CD8-positive, alpha-beta memory T cell (primary cell): ENCODE measurements at places on chromosomes 16 and 17.

DNA sequence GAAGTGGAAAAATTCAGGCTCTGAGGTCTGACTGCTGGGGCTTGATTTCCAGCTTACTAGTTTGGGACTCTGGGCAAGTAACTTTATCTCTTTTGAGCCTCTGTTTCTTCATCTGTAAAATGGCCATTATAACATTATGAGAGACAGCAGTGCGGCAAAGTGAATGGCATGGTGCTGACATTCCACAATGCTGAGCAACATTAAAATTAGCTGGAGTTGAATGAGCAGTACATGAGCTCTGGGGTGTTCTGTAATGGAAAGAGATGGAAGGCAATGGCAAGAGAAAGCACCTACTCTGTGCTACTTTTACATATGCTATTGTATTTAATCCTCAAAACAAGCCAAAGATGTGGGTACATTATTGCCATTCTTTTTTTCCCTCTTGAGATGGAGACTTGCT lies 535.7 kb upstream of the CDH11 start:
- no peak for DNase-seq

GRCh38 chr16:14509675-14510132 lies 120.4 kb downstream of the PARN start:
- DNase-seq = no peak

DNA sequence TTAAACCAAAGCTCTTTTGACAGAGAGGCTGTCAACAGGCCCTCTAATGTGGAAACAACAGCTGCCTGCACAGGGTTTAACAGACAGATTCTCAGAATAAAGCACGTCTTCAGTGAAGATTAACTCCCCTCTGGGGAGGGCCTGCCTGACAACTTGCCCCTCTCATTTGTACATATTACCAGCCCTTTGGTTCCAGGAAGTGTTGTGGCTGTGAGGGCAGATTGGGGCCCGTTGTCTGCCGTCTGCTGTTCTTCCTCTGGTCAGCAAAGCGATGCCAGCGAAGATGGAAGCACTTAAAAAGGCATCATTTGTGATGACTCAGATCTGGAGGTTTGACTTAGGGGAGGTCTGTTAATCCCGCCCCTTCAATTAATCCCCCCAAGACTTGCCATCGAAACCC lies 177.0 kb upstream of the IRX6 start:
- DNase-seq = no peak

DNA sequence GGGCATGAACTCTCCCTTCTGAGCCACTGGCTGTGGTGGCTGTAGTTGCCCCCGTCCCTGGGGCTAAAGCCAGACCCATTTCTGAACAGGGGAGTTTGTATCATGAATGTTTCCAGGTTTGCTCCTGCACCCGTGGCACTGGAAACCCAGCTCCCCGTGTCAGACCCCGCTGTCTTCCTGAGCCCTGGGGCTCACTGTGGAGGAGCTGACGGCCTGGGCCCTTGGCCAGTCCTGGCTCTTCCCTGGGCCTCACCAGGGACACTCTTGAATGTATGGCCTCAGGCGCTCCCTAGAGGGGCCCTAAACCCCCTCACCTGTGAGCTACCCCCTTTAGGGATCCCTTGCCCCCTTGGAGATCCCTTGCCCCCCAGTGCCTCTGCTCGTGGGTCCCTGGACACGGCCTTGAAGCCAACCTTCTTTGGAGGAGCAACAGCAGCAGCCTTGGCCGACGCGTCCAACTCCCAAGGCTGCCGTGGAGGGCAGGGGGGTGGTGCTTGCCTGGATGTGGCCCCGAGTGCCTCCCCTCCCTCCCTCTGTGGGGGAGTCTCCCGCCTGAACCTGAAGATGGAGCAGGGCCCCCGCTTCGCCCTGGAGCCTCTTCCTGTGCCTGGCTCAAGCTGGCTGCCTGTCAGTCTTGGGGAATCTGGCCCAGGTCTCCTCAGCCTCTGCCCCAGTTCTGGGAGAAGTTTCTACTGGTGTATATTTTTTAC lies 15.9 kb downstream of the CASKIN2 start:
- DNase-seq = no peak

- no peak for DNase-seq
Observed at GRCh38 chr16:46745617-46746016, 2.5 kb downstream of the MYLK3 start.

GRCh38 chr16:89161763-89162713 lies 9.5 kb upstream of the CDH15 start:
- DNase-seq = no peak

DNA sequence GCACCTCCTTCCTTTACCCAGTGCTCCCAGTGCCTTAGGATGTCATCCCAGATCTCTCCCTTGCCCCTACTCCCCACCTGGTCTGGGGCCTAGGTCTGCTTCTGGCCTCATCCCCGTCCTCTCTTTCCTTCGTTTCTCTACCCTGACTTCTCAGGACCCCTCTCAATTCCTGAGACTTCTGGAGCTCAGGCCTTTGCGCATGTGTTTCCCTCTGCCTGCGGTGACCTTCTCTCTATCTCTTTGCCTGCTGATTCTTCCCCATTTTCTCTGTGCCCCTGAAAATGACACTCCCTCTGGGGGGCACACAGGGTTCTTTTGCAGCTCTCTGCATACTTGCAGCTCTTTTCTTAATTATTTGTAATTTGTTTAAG lies 13.5 kb downstream of the ADORA2B start:
- DNase-seq = no peak

DNA sequence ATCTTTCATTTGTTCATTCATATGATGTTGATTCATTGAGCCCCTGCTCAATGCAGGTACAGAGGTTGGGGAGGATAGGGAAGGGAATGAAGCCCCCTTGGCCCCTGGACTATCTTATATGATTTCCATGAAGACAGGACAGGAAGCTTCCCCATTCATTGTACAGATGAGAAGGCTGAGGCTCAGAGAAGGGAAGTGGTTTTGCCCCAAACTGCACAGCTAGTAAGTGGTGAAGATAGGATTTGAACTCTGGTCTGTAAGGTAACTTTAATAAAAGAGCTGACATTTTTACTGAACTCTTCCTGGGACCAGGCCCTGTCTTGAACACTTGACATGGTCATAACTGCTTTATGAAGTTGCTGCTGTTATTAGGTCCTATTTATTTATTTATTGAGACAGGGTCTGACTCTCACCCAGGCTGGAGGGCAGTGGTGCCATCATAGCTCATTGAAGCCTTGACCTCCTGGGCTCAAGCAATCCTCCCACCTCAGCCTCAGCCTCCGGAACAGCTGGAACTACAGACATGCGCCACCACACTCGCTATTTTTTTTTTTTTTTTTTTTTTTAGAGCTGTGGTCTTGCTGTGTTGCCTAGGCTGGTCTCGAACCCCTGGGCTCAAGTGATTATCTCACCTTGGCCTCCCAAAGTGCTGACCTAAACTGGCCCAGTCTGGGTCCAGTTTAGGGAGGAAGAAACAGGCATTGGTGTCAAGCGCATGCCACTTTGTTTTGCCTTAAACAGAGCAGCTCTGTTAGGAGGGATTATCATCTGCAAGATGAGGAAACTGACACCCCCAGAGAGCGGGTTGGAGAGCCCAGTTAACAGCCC lies 5.0 kb downstream of the CTF1 start:
- DNase-seq = no peak

- no peak for DNase-seq
Observed at GRCh38 chr16:14372471-14372870, 257.6 kb downstream of the PARN start.

DNA sequence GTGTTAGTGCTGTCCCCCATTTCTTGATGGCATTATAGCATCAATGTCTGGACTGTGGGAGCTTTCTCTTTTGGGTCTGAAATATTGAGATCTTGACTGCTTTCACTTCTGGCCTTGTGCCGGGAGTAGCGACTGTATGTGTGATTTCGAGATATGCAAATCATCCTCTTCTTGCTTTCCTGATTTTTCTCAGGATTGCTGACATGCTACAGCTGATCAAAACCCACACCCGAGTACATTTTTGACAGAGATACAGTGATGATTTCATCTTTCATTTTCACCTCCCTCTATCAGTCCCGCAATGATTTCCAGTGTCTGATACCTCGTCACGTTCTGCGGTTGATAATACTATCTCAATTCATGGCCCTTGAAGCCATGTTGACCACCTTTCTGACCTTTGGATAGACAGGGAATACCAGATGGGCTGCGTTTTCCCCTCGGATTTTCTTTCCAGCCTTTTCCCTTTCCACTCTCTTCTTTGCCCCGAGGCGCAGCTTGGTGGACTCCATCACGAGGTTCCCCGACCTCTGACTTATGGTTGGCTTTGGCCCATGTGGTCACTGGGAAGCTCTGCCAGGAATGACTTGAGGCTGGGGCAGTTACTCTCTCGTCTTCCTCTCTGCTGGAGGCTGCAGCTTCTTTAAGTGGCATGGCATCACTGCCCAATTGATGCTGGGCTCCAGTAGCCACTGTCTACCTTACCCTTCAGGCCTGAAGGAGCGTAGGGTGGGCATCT lies 184.4 kb downstream of the SNX29 start:
- DNase-seq = no peak

GRCh38 chr17:81328978-81329926 lies 34.1 kb upstream of the SLC38A10 start:
- no peak for DNase-seq

DNA sequence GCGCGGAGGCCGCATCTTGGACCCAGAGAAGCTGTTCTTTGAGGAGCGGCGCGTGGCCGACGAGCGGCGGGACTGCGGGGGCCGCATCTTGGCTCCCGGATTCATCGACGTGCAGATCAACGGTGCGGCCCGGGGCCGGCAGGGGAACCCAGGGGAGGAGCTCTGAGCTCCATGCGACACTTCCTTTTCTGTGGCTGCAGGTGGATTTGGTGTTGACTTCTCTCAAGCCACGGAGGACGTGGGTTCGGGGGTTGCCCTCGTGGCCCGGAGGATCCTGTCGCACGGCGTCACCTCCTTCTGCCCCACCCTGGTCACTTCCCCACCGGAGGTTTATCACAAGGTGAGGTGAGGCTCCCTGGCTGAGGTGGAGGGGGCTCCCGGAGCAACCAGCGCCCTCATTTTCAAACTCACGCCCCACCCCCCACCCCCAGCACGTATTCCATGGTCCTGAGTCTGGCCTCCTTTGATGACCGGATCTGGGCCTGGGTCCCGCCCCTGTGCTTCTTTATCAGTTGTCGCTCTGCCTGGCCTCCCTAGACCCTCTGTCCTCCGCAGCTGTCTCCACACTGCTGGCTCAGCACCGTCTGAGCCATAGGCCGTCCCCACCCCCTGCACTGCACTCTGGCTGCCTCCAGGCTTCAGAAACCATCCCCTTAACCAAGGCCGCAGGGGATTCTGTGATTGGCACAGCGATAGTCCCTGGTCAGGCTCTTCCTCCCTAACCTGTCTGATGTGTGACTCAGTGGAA lies 787 bp downstream of the AMDHD2 start:
- peak; percentile 87 for DNase-seq

DNA sequence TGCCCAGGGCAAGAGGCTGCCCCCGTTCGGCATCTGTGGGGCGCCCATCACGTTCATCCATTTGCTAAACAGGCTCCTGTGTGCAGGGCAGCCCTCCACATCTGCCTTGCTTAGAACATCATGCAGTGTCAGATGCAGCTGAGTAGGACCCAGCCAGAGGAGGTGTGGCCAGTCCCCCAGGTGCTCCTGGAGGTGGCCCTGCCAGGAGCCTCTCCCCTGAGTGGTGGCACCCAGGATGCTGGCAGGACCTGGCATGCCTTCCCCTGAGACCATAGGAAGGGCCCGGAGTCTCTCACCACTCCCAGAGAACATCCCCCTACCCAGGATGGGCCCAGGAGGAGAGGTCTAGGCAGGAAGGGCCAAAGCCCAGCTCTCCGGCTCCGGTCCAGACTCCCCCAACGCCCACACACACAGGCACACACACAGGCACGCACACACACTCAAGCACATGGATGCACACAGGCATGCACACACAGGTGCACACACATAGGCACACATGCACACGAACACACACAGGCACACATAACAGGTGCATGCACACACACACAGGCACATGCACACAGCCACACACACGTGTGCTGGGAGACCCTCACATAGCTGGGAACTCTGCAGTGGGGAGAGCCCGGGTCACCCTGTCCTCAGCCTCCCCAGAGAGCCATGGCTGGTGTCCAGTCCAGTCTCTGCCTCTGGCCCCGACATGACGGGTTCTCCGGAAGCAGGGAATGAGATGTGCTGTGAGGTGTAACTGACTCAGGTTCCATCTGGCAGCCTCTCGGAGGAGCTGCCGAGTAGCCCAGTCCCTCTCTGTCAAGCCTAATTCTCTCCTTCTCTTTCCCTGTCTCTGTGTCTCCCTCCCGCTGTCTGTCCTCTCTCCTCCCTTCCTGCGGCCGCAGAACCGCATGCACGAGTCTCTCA lies 74.6 kb downstream of the AMFR start:
- no peak for DNase-seq

GRCh38 chr16:53755026-53755910 lies 51.3 kb downstream of the FTO start:
- DNase-seq = no peak

GRCh38 chr17:17567631-17568030 lies 23.9 kb downstream of the PEMT start:
- no peak for DNase-seq

- DNase-seq = no peak
Observed at GRCh38 chr17:44374306-44375195, 10.9 kb upstream of the FAM171A2 start.

- DNase-seq = no peak
Observed at GRCh38 chr16:27152801-27153200, 50.5 kb upstream of the KDM8 start.

DNA sequence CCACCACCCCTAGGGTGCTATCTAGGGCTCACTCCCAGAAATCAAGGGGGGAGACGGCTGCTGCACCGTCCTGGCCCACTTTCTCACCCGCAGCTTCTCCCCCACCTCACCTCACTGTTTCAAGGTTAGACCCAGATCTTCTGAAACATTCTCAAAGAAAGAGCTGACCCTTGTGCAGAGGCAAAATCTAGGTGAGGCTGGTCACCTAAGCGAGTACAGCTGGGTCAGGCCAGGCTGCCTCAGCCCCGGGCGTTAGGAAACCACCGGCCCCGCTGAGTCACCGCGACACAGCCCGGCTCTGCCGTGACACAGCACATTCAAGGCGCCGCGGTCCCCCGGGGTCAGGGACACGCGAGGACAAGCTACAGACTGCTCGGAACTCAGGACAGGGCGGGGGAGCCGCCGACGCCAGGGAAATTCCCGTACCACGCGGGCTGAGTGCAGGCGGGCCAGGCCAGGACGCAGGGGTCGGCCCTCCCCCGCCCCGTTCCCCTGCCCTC lies 27.1 kb downstream of the GNPTG start:
- peak; percentile 73 for DNase-seq

GRCh38 chr16:83698964-83699363 lies 108.8 kb upstream of the HSBP1 start:
- DNase-seq = no peak

DNA sequence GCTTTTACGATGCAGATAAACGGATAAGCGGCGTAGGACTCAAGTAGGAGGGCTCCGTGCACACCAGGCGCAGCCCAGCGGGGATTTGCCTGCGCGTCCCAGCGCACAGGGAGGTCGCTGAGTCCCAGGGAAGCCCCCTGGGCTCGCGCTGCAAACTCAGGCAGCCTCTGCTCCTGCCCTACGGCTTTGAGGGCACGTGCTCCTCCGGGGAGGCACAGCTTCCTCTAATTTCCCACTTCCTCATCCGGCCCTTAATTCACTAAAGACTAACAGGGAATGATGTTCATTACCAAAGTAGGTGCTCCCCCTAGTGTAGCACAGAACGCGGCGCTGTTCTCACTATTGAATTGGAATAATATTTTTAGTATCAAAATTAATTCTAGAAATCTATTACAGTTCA lies 825.4 kb downstream of the KCNJ18 start:
- DNase-seq = no peak
